ENCODE measurements at places on chromosomes 7 and 10.

GRCh38 chr7:46494028-46494427, 573.0 kb upstream of the IGFBP3 start:
- no peak for DNase-seq

- no peak for DNase-seq
Observed at GRCh38 chr10:122725768-122726167, 26.1 kb upstream of the C10orf120 start.

- DNase-seq, result no peak
Observed at GRCh38 chr10:7412237-7412927, 1.5 kb upstream of the SFMBT2 start.

DNA sequence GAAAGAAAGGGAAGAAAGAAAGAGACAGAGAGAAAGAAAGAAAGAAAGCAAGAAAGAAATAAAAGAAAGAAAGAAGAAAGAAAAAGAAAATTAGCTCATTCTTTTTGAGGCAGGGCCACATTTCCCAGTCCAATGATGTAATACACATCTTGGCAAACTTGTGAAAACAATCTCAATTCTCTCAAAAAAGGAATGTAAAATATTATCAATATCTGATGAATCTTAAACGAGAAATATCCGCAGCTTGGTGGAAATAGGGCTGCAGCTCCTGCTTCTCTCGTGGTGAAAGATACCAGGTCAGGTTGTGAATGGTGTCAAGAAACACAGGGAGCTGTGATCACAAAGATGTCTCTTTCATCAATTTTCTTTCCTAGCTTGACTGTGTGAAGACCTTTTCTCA, 739.6 kb upstream of the NRP1 start:
- DNase-seq, result no peak

DNA sequence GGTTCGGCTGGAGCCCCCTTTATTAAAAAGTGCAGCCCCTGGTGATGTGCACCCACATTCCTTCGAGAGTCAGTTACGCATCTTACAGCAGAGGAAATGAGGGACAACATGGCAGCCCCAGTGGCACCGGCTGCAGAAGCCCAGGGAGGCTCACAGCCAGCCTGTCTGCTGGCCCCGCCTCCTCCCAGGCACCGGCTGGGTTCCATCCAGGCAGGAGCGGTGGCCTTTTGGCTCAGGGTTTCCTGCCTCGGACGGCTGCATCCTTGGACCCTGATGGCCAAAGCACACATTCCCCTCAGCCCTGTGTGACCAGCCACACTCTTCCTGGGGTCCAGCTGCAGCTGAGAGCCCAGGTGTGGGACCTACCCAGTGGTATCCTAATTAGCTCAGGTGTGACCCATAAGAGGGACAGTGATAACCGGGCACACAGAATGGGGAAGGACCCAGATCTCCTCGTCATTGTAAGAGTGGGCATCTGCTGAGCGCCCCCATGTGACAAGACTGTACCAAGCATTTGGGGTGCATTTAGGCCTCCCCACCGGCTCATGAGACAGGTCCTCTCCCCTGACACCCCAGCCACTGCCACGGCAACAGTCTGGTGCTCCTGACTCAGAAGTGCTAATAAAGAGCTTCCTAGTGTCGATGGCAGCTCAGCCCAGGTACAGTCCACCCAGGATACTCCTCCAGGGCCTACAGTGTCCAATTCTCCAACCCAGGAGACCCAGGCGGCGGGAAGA, 63.3 kb upstream of the CHST15 start:
- DNase-seq, result no peak

DNA sequence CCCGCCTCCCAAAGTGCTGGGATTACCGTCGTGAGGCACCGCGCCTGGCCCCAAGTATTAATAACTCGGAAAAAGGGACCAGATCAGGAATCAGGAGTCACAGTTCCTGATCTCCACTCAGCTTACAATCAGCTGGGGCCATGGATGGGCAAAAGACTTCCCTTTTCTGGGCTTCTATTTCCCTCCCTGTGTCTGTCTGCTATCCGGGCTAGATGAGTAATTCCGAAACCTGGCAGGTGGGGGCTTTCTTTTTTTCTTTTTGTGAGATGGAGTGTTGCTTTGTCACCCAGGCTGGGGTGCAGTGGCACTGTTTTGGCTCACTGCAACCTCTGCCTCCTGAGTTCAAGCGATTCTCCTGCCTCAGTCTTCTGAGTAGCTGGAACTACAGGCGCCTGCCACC, 11.6 kb downstream of the RPS24 start:
- DNase-seq, result no peak
